ENCODE measurements at places on chromosomes 6 and 20.

DNA sequence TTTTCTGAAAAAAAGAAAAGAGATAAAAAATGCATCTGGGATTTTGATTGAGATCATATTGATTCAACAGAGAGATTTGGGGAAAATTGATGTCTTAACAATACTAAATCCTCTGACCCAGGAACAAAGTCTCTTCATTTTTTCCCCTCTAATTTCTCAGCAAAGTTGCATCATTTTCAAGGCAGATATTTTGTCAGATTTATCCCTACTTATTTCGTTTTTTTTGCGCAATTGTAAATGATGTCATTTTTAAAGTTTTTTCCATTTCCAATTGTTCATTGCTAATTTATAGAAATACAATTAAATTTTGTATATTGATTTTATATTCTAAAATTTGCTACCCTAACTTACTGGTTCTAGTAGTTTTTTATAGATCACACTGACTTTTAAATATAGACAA, 97.7 kb upstream of the TMEM170B start:
- no peak for DNase-seq

- no peak for DNase-seq
These were observed 71.3 kb downstream of the MANEA start for GRCh38 chr6:95648636-95649035.

GRCh38 chr6:54860132-54860531, 13.6 kb downstream of the FAM83B start:
- DNase-seq = no peak

- no peak for DNase-seq
These were observed 129.7 kb upstream of the MYLIP start for GRCh38 chr6:15999201-15999600.

DNA sequence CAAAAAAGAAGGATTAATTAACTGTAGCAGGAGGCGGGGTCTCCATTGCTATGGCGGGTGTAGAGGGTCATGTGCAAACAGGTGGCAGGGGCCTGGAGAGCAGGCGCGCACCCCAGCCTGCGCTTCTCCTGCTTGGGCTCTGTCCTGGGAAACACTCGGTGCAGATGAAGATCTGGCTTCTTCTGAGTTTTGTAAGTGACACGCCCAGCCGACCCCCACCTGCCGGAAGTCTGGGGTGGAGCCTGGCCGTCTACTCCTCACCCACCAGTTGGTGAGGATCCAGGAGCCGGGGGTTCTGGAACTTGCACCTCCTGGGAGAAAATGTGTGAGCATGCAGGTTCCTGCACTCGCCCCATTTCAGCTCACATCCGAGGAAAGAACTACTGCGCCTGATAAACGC, 19.3 kb downstream of the PMEPA1 start:
- DNase-seq = no peak

DNA sequence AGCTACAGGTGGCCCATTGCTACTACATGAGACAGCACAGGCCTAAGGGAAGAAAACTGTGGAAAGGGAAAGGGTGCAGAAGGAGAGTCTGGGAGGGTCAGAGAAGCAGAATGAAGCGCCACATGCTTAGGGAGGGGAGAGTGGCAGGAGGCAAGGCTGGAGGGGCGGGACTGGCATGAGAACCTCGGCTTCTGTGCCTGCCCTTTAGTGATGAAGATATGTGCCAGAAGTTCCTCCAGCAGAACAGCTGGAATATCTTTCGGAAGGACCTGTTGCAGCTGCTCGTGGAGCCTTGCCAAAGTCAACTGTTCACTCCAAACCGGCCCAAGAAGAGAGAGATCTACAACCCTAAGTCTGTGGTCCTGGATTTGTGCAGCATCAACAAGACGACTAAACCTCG, 61.8 kb downstream of the CNBD2 start:
- peak; percentile 17 for DNase-seq

DNA sequence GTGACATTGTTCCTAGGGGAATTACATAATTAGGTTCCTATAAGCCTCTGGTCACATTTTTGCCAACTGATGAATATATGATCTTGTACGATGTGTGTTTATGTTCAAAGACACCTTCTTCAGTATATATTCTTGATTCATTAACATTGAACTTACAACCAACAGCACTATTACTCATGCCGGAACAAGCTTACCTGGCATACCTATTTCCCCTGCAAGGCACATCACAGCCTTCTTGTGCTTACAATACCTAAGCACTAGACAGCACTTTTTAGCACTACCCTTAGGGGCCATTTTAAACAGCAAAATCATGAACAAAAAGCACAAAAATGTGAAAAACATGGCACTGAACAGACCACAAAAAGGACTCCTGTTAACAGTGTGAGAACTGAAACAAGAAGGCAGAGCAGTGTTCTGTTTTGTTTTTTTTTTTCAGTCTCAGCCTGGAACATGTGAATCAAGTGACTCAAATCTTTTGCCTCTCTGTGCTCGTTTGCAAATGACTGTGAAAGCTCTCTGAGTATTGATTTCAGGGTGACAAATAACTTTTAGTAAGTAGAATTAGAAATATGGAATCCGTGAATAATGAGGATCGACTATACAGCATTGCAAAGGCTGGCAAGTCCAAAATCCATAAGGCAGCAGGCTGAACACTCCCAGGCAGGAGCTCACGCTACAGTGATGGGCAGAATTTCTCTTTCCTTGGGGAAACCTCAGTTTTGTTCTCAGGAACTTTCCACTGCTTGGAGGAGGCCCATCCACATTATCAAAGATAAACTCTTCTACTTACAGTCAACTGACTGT, 102.3 kb upstream of the TSHZ2 start:
- no peak for DNase-seq

DNA sequence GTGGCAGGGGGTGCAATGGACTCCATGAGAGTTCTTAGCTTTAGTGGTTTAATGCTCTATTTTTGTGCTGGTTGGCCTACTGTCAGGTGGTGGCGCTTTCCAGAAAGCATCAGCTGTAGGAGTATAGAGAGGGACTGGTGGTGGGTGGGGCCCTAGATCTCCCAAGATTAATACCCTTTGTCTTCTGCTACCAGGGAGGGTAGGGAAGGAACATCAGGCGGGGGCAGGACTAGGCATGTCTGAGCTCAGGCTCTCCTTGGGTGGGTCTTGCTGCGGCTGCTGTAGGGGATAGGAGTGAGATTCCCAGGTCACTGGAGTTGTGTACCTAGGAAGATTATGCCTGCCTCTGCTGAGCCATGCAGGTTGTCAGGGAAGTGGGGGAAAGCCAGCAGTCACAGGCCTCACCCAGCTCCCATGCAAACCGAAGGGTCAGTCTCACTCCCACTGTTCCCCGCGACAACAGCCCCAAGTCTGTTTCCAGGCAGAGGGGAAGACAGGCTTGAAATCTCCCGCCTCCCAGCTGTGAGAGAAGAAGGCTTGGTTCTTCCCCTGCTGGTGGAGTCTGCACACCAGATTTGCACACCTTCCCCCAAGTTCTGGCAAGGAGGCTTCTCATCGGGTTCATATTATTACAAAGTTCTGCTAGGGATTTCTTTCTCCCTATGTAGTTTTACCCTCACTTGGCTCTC, 46.7 kb upstream of the PKIB start:
- no peak for DNase-seq

- peak; percentile 88 for DNase-seq
These were observed 15.4 kb upstream of the KIAA1755 start for GRCh38 chr20:38275815-38276550.

GRCh38 chr20:2363587-2363986, 17.1 kb upstream of the TGM6 start:
- DNase-seq = no peak

DNA sequence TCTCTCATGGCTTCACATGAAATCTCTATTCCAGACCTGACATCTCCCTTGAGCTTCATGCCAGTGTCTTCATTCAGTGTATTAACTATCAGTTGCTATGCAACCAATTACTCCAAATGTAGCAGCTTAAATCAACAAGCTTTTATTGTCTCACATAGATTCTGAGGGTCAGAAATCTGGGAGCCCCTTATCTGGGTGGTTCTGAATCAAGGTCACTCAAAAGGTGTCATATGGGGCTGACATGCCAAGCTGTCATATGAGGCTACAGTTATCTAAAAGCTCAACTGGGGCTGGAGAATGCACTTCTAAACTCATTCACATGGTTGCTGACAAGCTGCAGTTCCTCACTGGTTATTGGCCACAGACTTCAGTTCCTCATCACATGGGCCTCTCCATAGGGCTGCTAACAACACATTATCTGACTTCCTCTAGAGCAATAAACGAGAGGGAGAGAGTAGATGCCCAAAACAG, 7.3 kb upstream of the CGA start:
- DNase-seq = no peak

- no peak for DNase-seq
These were observed 3.4 kb downstream of the VARS2 start for GRCh38 chr6:30917487-30917886.

DNA sequence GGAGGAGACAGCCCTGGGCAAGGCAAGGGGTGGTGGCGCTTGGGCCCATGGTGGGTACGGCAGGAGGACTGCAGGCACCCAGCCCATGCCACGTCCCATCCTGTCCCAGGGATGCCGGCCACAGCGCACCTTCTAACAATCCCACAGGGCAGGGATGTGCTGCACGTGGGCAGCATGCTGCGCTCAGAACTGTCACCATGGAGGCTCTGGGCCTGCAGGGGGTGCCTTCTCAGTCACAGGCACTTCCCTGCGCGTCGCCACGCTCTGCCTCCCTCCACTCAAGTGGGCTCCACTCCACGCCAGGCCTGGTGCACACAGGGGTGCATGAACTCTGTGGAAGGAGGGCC, 2.4 kb downstream of the CABLES2 start:
- no peak for DNase-seq

- DNase-seq = peak; percentile 59
These were observed 20.7 kb upstream of the ENPP1 start for GRCh38 chr6:131787079-131787478.

DNA sequence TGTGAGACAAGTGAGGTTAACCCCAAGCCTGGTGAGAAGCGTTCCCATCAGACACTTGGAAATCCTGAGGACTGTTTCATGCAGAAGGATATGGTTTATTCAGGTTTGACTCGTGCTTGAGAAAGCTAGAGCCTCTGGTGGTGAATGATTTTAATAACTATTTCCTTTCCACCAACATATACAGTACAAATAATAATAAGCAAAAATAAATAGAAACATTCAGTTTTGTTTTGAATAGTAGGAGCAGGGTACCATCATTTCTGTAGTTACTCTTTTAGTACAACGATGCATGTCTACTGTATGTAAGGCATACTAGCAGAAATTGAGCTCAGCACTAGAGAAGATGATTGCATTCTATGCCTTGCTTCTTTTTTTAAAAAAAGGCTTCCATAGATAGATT, 33.5 kb downstream of the PLG start:
- no peak for DNase-seq

DNA sequence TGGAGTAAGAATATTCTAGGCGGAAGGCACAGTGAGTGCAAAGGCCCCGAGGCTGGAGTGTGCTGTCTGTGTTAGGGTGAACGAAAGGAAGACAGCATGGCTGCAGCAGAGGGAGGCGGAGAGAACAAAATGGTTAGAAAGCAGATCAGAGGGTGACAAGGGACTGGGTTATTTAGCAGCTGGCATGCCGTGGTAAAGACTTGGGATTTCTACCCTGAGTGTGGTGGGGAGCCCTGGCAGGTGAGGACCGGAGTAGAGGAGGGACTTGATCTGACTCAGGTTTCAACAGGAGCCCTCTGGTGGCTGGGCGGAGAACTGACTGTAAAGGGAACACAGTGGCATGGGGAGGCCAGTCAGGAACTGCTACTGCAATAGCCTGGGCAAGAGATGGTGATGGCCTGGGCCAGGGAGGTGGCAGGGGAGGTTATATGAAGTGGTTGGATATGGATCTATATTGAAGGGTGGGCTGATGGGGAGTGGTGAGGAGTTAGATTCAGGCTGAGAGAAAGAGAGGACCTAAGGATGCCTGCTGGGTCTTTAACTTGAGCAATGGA, 38.0 kb downstream of the PIM1 start:
- peak; percentile 75 for DNase-seq

- DNase-seq = peak; percentile 57
These were observed 16.6 kb downstream of the DDO start for GRCh38 chr6:110398778-110399177.

DNA sequence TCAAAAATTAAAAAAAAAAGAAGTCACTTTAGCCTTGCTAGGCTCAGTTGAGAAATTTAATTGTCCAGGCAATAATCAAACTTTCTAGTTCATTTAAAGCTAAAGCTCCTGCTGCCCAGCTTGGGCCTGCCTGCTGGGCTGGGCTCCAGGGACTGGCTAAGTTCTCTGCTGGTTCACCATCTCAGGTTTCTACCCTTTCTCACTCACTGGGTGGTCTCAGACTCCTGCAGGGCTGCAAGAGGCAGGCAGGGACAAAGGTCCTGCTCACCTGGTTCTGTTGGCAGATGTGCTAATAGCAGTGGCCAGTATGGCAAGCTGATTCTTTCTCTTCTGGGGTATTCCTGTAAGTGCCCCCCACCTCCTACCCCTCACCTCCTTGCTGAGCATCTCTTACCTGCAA, 21.2 kb upstream of the RTF2 start:
- DNase-seq = no peak

DNA sequence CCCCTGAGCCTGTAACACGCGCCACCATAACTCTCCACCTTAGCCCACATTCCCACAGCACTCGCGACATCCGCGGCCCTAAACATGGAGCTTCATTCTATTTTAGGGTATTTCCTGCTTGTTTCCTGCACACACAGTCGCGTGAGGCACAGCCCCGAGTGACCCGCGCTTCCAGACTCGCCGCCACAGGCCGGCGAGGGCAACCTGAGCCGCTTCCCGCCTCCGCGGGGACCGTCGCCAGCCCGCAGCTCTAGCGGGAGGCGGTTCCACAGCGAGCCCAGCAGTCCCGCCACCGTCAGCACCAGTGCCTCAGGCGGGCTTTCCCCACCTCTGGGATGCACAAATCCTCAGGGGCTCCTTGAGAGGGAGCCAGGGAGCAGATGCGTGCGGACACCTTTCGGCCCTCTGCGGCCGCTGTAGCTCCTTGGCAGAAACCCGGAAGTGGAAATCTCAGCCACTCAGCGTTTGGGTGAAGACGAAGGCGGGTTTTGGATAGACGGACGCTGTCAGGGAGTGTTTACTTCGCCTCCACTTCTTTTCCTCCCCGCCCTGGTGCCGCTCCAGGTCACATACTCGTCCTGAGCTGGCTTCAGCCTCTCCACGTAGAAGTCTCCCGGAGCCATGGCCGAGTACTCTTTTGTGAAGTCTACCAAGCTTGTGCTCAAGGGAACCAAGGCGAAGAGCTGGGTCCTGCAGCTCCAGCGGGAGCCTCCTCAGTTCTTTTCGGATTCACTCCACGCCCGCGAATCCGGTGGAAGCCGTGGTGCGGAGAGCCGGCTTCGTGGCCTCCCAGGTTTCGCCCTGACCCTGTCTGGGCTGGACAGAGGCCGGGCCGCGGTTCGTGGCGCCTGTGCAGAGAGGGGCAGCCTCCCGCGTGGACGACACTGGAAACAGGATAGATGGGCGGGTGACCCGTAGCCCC, 2177.4 kb upstream of the DEFB115 start:
- DNase-seq = peak; percentile 29

DNA sequence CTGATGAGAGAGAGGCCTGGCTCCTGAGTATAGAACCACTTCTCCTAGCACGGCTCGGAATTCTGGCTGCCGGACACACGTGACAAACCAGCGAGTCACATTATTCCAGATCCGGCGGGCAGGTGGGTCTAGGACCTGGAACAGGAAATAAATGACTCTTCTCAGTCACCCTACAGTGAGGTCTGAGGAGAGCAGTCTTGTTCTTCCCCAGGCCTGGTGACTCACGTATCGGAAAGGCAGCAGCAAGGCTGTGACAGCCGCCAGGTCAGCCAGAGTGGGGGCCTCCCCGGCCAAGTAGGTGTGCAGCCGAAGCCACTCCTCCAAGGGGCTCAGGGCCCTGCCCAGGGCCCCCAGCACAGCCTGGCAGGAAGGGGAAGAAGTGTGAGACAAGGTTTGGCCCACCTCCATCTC, 2.8 kb downstream of the VARS1 start:
- DNase-seq = peak; percentile 59

- no peak for DNase-seq
These were observed 160.7 kb upstream of the PDE10A start for GRCh38 chr6:165823609-165824326.

- DNase-seq = no peak
These were observed 88.7 kb downstream of the THBS2 start for GRCh38 chr6:169164986-169165385.

Data from fibroblast of mammary gland (primary cell).